ENCODE measurements at places on chromosomes 16 and 17.
A peak's percentile ranks its signal among the peaks of the same experiment; 100 is the strongest.

DNA sequence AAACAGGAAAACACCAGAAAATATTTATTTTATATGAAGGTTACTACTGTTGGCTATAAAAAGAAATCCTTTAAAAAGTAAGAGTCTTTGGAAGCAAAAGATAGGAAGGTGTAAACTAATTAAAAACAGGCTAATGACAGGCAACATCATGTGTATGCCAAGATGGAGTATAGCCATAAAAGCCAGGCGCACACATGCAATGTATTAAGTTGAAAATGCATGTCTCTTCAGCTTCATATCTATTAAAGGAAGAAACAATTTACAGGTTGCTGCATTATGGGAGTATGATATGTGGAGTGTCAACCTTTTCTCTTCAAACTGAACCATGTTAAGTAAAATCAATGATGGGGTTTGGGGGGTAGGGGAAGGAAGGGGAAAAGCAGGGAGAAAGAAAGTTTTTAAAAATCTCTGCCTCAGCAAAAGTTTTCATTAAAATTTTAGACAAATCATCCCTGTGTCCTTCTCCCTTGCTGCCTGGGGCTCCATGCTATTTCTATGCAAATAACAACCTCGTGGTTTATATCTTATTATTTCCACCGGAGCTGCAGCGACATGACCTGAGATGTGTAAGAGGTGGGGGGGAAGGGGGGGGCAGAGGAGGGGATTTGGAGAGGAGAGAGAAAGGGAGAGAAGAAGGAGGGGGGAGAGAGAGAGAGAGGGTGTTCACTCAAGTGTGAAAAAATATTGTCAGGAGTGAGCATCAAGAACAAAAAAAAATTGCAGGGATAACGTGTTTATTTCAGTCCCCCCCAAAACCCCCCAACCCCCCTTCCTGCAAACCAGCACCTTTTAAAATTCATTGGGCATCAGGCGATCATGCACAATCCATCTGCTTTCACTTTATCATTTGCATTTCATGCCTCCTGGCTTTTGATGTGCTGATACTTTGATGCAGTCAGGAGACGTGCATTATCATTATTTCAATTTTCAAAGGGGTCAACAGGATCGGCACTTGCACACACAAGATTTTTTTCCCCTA lies 197.6 kb downstream of the AATF start:
- no peak for DNase-seq

DNA sequence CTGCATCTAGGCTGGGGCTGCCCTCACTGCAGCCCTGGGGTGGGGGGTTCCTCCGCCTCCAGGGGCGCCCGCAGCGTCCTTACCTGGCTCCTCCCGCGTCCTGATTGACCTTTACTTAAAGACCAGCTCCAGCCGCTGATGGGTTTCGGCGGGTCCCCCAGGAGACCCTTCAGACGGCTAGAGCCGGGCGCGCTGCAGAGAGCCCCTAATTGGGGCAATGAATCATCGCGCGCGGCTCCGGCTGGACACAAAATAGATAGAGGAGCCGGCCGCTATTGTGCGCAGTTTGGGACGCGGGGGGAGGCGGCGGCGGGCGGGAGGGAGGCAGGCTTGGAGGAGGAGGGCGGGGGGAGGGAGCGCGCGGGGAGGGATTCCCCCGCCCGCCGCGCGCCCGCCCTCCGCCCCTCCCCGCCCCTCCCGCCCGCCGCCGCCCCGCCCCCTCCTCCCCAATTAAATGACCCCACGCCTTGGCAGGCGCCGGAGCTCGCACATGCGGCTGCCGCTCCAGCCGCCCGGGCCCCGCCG lies 56.5 kb upstream of the CIBAR2 start:
- no peak for DNase-seq

GRCh38 chr17:27674335-27674734 lies 43.3 kb downstream of the LGALS9 start:
- DNase-seq: no peak

- no peak for DNase-seq
Measured at GRCh38 chr16:86657972-86658371, 79.6 kb downstream of the FOXL1 start.

GRCh38 chr17:1532836-1533602 lies 16.6 kb upstream of the INPP5K start:
- DNase-seq: peak; percentile 11
